Fibroblast of skin of right quadriceps (primary cell): ENCODE measurements at places on chromosomes 1 and 21.

DNA sequence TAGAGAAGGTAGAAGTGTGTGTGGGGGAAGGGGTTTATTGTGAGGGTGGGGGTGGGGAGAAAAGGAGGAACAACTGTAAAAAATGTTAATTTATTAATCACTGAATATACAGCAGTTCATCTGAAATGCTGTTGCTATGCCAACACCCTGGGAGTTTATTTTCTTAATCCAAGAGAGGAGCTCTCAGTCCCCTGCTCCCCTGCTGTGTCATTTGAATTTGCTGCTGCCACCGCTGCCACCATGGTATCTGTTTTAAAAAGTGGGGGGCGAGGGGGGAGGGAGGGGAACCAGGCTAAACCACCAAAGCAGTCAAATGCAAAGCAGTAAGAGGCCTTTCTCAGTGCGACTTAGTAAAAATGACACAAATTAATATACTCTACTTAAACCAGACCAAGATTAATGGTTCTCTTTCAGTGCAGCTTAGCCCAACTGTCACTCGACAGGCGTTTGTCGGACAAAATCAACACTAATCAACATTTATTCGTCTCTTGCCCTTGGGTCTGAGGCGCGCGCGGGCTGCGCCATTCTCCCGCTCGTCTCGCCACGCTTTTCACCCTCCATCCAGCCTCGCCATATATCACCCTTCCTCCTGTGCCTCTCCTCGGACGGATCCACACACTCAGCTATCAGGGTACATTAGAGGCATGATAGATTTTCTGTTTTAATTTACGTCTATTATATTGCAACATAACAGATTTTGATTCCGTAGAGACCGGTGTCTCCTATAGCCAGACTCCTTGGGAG lies 76.2 kb downstream of the PBX1 start:
- DNase-seq, result no peak

DNA sequence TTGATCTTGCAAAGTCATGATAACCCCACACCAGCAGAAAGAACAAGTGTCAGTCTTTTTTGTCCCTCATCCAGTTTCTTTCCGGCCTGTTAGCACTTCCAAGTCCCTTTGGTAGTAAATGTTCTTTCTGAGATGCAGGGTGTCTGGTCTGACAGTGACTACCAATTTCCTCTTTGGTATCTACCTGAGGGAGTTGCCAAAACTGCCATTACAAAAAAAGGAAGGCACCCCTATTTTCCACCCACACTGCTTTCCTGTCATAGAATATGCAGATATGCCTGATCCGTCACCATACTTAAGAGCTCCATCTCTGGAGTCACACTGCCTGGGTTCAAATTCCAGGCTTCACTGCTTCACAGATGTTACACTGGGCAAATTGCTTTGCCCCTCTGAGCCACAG lies 72.4 kb downstream of the ZNF281 start:
- no peak for DNase-seq

DNA sequence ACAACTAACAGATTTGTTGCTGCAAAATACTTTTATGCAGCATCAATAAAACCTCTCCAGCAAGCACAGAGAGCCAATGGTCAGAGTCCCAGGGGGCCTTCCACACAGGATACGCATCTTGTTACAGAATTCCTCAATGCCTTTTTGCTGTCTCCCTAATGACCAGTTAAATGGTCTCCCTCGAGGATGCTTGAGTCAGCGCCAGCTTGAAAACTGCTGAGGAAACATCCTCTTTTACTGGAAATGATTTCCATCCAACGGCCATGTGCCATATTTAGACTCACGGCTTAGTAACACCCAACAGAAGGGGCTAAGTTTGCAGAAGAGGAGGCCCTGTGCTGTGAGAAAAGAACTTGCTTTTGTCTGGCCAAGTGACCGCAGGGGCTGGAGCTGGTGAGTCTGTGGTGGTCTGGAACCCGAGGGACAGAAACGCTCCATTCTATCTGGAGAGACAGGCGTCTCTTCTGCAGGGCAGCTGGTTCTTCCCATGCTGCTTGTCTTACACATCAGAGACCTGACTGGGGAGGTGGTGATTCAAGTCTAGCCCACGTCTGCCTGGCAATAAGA lies 496.4 kb downstream of the SETD4 start:
- DNase-seq, result peak; percentile 100

- peak; percentile 20 for DNase-seq
Observed at GRCh38 chr1:94362466-94363058, 55.6 kb upstream of the ABCD3 start.

DNA sequence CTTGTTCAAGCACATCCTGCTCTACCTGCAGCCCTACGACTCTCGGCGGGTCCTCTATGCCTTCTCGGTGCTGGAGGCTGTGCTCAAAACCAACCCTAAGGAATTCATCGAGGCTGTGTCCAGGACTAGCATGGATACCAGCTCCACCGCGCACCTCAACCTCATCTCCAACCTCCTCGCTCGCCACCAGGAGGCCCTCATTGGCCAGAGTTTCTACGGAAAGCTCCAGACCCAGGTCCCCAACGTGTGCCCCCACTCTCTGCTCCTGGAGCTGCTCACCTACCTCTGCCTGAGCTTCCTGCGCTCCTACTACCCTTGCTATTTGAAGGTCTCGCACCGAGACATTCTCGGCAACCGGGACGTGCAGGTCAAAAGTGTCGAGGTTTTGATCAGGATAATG lies 74.3 kb upstream of the MORC3 start:
- DNase-seq, result no peak

DNA sequence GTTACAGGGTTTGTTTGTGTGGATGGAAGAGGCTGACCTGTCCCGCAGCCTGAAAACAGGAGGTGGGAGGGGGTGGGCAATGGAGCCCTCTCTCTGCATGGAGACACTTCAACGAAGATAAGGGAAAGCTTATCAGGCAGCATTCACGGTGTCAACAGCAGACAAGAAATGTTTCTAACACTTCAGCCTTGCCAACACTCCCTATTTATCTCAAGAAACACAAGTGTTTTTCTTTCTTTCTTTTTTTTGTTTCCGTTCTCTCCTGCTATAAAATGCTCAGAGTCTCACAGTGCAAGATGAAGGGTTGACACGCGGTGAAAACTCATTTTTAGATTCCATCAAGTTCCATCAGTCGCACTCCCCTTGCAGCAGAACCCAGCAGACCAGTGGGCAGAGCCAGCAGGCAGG lies 594.4 kb downstream of the MATN1 start:
- no peak for DNase-seq

- peak; percentile 89 for DNase-seq
Observed at GRCh38 chr1:228781161-228781808, 46.0 kb downstream of the RHOU start.

- DNase-seq, result no peak
Observed at GRCh38 chr21:18547347-18547746, 143.8 kb upstream of the TMPRSS15 start.

DNA sequence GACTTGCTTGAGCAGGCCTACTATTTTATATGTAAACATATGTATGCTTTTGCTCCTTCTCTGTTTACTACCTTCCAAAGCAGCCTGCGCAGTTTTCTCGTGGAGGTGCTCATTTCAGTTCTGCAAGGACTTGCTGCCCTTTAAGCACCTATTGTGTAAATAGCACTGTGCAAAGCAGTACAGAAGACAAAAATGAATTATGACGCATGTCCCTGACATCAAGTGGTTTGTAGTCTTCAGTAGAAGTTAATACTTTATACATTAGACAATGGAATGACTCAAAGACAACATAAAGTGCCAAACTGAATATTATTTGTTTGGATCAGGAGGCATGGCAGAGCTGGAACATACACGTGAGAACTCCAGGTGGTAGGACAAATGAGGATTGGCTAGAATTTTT lies 611.7 kb downstream of the LMO4 start:
- no peak for DNase-seq

DNA sequence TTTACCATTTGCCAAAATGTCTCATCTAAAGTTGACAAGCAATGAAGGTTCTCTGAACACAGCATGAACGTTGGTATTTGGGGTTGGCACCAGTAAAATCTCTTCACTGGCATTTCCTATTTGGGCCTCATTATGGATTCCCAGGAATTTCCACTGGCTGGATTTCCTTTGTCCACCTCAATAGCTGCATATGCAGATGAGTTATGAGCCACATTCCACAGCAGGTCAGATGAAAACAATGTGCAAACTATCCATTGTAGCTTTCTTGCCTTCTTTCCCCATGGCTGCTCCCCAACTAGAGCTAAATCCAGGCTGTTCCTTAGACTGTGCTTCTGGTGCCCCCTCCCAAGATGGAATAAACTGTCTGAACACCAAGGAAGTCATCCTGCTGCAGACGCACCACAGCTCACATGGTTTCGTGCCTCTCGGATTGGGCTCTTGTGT lies 168.1 kb upstream of the FGGY start:
- DNase-seq, result peak; percentile 86

DNA sequence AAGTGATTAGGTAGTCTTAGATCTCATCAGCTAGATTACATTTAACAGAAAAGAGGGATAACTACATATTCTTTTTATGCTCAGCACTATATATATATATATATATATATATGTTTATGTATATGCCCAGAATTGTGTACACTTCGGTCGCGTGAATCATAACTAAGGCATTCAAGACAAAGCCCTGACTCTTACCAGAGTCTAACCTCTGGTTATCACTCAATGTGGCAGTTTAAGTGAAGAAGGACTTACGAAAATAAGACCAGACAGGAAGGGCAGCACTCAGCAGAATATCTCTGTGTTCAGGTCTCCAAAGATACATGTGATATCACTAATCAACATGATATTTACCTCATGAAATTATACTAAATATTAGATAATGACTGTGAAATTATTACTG lies 1326.7 kb downstream of the MRPL39 start:
- no peak for DNase-seq

DNA sequence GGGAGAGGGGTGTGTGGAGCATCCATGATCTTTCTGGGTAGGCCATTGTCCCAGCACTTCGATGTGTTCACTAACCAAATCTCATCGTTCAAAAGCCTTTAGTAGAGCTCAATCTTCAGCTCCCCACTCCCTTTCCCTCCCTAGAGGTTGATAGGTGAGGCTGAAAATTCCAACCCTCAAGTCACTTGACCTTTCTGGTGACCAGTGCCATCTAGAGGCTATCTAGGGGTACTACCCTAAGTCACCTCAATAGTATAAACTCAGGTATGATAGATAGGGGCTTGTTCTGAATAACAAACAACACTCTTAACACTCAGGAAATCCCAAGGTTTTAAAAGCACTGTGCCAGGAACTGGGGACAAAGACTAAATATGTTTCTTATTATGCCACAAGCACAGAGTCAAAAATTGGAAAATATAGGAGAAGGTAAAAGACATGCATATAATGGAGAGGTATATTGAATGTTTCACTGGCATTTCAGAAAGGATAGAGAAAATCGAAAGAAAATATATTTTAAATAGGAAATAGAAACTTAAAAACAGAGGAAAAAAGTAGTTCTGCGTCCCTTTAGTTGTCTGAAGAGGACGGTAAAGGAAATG lies 42.9 kb upstream of the CD53 start:
- peak; percentile 2 for DNase-seq

GRCh38 chr1:168879896-168880734 lies 151.1 kb upstream of the DPT start:
- no peak for DNase-seq

DNA sequence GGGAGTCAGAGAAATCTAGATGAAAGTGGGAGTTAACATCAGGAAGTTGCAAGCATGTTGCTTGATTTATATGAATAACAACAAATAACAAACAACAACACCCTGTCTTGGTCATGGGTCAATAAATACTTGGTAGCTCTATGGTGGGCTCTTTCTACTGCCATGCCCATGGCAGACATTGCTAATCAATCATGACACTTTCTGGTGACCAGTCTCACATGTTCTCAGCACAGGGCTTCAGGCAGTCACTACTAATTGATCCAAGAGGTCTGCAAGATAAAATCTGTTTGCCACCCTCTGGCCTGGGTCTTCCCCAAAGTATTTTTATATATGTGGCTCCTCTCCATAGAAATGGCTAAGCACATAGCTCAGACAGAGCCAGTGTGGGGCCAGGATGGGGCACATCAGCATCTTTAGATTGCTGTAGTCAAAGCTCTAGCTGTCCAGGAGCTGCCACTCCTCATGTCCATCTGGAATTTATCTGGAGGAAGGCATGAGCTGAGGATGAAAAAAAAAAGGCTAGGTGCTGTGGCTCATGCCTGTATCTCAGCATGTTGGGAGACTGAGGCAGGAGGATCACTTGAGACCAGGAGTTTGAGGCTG lies 51.2 kb downstream of the STUM start:
- DNase-seq, result no peak

DNA sequence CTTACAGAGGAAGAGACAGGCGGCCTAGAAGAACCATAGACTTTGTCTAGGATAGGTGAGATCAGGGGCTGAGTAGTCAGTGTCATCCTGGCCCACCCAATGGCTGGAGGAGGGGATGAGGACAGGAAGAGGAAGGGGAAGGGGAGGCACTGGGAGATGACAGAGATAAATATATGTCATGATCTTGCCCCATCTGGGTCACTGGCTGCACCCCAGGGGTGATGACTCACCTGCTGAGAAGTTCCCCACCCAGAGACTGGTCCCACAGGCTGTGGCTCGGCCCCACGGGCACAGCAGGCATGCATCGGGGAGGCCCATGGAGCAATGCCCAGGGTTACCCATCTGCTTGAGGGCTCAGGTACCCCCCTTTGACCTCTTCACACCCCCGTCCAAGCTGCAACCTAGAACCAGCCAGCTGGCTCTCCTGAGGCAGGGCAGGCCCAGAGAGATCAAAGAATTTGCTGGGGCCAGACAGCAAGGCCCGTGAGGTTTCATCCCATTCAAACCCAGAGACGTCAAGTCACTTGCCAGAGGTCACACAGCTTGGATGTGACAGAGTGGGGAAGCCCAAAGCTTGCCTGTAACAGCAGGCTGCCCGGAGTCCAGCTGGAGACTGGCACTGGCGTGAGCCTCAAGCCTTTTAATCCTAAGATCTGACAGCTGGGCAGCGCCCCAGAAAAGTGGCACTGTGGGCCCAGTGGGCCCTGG lies 34.7 kb upstream of the CASZ1 start:
- no peak for DNase-seq

- peak; percentile 97 for DNase-seq
Observed at GRCh38 chr21:42097860-42098454, 26.8 kb downstream of the UMODL1 start.
